ENCODE measurements at places on chromosomes 3 and 15. TPM values are rescaled to one million over a fixed set of nuclear protein-coding genes. Genes with fewer than 3 reads are reported as not detected.

DNA sequence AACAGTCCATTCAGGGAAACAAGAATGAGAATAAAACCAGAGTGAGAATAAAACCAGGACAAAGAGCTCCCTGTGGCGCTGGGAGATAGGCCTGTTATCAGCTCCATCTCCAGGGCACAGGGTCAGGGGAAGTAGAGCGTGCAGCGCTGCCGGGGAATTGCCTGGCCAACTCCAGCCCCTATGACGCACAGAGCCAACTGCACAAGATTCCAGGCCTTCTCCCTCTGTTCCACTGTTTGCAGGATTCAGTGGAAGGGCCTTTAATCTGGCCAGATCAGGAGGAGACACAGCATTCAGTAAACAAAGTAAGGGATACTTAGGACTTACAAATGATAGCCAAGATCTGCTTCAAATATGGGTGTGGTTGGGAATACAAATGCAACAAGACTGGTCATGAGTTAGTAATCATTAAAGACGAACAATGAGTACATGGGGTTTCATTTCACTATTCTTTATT lies 49.4 kb downstream of the ITGB5 start:
- peak; percentile 90 for DNase-seq
- H3K4me3 ChIP-seq = no peak overlapping the region
- H3K36me3 ChIP-seq = peaks cover 30% of the 10 kb centered on the region
- H3K27me3 ChIP-seq = no peaks in the 10 kb centered on the region

- H3K4me1 ChIP-seq = peaks cover 26% of the 10 kb centered on the region
- no peak overlapping the region for H3K4me3 ChIP-seq
- no peaks in the 10 kb centered on the region for H3K27me3 ChIP-seq
- DNase-seq = peak; percentile 40
- H3K27ac ChIP-seq = no peak overlapping the region
- H3K36me3 ChIP-seq = no peaks in the 10 kb centered on the region
These were observed 3.7 kb upstream of the EFHB start for GRCh38 chr3:19937459-19938294.

DNA sequence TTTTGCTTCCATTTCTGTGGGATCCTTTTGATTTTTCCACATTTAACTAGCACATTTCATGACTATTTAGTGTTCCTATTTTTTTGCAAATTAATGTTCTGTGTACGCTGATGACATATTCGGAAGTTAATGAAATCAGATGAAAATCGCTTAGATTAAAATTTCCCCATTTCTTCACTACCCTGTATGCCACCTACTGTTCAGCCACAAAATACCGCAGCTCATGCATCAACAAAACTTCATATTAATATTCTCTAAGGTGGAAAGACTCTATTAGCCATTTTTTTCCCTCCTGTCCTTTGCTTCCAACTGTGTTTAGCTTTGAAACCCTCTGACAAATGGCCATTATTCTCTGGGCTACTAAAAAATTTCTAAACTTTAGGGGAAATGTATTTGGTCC lies 300.6 kb downstream of the MECOM start:
- no peak overlapping the region for H3K4me3 ChIP-seq
- no peaks in the 10 kb centered on the region for H3K27me3 ChIP-seq
- DNase-seq = no peak
- H3K36me3 ChIP-seq = no peaks in the 10 kb centered on the region
- H3K27ac ChIP-seq = no peak overlapping the region

MYRIP gene
- polyA plus RNA-seq = 0.84 TPM

ASB14 gene
- not detected for polyA plus RNA-seq

DNA sequence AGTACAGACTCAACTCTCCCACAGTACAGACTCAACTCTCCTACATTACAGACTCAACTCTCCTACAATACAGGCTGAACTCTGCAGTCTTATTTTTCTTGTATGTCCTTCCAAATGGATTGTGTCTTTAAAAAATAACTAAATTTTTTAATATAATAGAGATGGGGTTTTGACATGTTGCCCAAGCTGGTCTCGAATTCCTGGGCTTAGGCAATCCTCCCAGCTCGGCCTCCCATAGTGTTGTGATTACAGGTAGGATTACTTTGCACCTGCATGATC lies 31.2 kb upstream of the UBXN7 start:
- DNase-seq = no peak
- no peak overlapping the region for H3K4me3 ChIP-seq

GRCh38 chr3:2870724-2871333 lies 239.3 kb downstream of the IL5RA start:
- no peak overlapping the region for H3K4me3 ChIP-seq
- no peak overlapping the region for H3K27ac ChIP-seq
- H3K4me1 ChIP-seq = no peaks in the 10 kb centered on the region
- no peak for DNase-seq
- no peaks in the 10 kb centered on the region for H3K27me3 ChIP-seq

- H3K27me3 ChIP-seq = no peaks in the 10 kb centered on the region
- H3K4me1 ChIP-seq = no peaks in the 10 kb centered on the region
- DNase-seq = no peak
- H3K4me3 ChIP-seq = no peak overlapping the region
- no peak overlapping the region for H3K27ac ChIP-seq
These were observed 27.6 kb downstream of the RUBCN start for GRCh38 chr3:197709135-197709534.

- no peak overlapping the region for H3K27ac ChIP-seq
- H3K27me3 ChIP-seq = peaks cover 14% of the 10 kb centered on the region
- no peak overlapping the region for H3K4me3 ChIP-seq
- DNase-seq = no peak
These were observed 130.8 kb downstream of the UACA start for GRCh38 chr15:70632491-70633102.

- H3K4me3 ChIP-seq = no peak overlapping the region
- peaks cover 3% of the 10 kb centered on the region for H3K27me3 ChIP-seq
- H3K27ac ChIP-seq = no peak overlapping the region
- no peak for DNase-seq
- no peaks in the 10 kb centered on the region for H3K4me1 ChIP-seq
- no peaks in the 10 kb centered on the region for H3K36me3 ChIP-seq
These were observed 108.4 kb downstream of the CORO2B start for GRCh38 chr15:68687136-68687735.

- no peak overlapping the region for H3K27ac ChIP-seq
- no peak overlapping the region for H3K4me3 ChIP-seq
- H3K4me1 ChIP-seq = no peaks in the 10 kb centered on the region
- DNase-seq = no peak
- H3K27me3 ChIP-seq = no peaks in the 10 kb centered on the region
These were observed 342.8 kb upstream of the IL12A start for GRCh38 chr3:159645874-159646273.

- no peak overlapping the region for H3K4me3 ChIP-seq
- no peaks in the 10 kb centered on the region for H3K4me1 ChIP-seq
- H3K27ac ChIP-seq = no peak overlapping the region
- no peaks in the 10 kb centered on the region for H3K36me3 ChIP-seq
- H3K27me3 ChIP-seq = no peaks in the 10 kb centered on the region
These were observed 90.6 kb downstream of the MYO5A start for GRCh38 chr15:52438047-52438446.

KNSTRN gene
- 20.3 TPM for polyA plus RNA-seq

ANKRD63 gene
- not detected for polyA plus RNA-seq

DNA sequence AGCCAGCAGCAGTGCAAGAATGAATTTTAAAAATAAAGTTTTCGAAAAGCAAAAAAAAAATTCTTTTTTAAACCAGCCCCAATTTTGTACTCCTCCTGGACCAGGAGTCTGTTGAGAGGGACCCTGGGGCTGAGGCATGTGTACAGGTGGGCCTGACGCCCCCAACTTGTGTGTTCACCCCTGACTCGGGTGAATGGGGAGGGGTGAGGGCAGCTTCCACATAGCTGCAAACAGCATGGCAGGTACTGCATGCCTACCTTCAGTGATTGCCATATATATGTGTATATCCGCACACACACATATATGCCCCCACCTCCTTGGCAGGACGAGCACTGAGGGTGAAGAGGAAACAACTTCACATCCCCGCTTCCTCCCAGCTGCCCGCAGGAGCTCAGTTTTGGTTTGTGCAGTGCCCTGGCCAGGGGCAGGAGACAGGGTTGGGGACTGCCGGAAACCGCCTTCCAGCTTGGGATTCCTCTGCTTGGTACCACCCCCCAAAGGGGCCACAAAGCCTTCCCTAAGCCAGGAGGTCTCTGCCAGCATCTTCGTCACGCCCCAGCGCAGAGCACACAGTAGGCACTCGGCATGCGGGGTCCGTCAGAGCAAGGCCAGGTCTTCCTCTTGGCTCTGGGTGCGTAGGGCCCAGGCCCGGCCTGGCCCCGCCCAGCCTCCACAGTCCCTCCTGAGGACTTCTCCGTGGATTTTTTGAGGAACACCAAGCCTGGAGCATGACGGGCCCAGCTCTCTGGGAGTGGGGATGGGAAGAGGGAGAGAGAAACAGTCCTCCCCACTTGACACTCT lies 61.8 kb upstream of the RPL32 start:
- peaks cover 15% of the 10 kb centered on the region for H3K4me1 ChIP-seq
- peaks cover 41% of the 10 kb centered on the region for H3K36me3 ChIP-seq
- H3K27me3 ChIP-seq = no peaks in the 10 kb centered on the region
- no peak overlapping the region for H3K27ac ChIP-seq
- DNase-seq = no peak

RTF1 gene
- 13.6 TPM for polyA plus RNA-seq

EIF3J gene
- polyA plus RNA-seq = 45.2 TPM

TRIM71 gene
- 21.1 TPM for polyA plus RNA-seq

C3orf85 gene
- not detected for polyA plus RNA-seq

CFAP92 gene
- polyA plus RNA-seq = 0.20 TPM

DNA sequence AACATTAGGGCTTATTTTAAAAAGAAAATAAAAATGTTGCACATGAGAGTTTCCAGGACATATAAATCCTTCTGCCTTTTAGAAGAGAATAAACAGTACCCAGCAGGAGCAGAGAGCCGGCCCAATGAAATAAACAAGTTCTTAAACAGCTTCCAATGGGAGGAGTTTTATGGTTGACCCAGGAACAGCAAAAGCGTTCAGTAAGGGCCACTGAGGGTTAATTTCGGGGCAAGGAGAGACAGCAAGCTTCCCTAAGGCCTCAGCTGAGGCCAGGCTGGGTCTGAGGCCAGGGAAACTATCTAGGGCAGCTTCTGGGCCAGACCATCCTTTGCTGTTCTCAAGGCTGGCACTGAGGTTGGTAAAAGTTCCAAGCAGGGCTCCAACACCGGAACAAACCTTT lies 3.4 kb downstream of the PDZRN3 start:
- H3K4me1 ChIP-seq = peaks cover 26% of the 10 kb centered on the region
- H3K36me3 ChIP-seq = no peaks in the 10 kb centered on the region
- H3K4me3 ChIP-seq = no peak overlapping the region
- no peak overlapping the region for H3K27ac ChIP-seq
- H3K27me3 ChIP-seq = peaks cover 24% of the 10 kb centered on the region
- DNase-seq = no peak

DNA sequence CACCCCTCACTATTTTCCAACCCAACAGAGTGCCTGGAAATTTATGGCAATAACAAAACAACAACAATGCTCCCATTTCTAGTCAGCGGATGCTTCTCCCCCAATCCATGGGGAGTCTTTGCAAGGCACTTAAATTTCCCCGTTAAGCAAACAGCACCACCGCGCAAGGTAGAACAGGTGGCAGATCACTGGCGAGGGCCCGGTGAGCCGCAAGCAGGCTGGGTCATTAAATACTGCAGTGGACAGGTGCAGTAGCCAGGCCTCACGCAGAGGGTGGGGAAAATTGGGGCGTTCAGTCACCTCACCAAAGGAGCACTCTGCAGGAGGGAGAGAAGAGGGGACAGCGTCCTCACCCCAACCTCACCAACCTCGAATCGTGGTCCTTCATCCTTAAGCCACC lies 147.5 kb downstream of the NTRK3 start:
- no peak overlapping the region for H3K4me3 ChIP-seq
- H3K27me3 ChIP-seq = 0 out of 3 replicates have a peak, but pooled peaks cover 5% of the 10 kb centered on the region
- no peaks in the 10 kb centered on the region for H3K4me1 ChIP-seq
- no peak for DNase-seq
- no peaks in the 10 kb centered on the region for H3K36me3 ChIP-seq
- no peak overlapping the region for H3K27ac ChIP-seq

DNA sequence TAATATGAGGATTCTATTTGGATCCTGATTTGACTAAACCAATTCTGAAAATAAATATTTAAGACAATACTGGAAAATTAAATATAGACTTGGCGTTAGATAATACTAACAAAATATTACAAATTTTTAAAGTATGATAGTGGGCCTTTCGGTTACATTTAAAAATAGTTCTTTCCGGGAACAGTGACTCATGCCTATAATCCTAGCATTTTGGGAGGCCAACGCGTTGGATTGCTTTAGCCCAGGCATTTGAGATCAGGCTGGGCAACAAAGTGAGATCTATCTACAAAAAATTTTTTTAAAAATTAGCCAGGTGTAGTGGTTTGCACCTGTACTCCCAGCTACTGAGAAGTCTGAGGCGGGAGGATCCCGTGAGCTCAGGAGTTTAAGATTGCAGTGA lies 30.3 kb upstream of the GADL1 start:
- no peak overlapping the region for H3K4me3 ChIP-seq
- H3K27ac ChIP-seq = no peak overlapping the region
- no peak for DNase-seq
- H3K27me3 ChIP-seq = no peaks in the 10 kb centered on the region
- no peaks in the 10 kb centered on the region for H3K4me1 ChIP-seq

All from HepG2 (cell line).